Colonic mucosa (tissue), 4 donors: ENCODE measurements at places on chromosomes 13 and 19.

DNA sequence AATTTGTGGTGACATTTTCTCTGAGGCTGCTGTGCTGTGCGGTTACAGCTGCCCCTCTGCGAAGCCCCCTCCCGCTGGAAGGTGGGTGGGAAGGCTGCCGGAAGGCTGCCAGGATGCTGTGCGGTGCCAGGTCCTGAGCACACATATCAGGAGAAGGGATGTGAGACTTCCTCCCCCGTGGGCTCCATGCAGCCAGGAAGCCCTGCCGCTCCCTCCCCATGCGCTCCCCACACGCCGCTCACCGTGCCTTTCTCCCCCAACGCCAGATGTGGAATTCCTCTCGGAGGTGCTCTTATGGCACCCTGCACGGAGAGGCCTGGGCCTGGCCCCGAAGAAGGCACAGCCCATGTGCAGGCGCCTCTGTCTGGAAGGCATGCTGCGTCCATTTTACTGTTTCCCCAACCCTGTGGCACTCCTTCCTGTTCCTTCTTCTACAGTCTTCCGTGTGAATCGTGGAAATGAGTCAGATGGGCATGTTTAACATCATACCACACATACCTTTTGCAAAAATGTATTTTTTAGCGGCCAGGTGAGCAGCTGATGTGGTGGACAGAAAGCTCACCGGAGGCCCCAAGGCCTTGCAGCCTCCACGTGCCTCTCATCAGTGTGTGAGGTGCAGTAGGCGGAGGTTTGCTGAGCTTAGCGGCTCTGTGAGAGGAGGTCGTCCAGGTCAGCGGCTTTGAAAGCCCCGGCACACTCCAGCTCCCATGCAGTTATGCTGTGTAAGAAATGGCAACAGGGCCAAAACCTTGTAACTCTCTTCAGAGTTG lies 88.0 kb downstream of the ATP11A start:
- no peak for DNase-seq

GRCh38 chr13:68124437-68125086 lies 894.4 kb upstream of the PCDH9 start:
- no peak for DNase-seq

DNA sequence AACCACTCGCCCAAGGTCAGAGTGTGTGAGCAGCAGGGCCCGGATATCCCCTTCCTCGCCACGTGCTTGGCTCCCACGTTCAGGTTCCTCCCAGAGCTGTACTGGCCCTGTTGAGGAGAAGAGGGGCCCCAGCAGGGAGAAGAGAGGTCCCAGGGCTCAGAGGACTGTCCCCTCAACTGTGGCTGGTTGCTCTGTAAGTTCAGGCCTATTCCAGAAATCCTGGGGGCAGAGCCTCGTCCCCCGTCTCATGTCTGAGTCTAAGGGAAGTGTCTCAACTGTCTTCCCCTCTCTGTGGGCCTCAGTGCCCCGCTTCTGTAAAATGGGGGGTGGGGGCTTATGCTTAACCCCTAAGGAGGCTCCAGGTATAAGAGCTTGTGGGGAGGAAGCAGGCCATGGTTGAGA lies 3.9 kb downstream of the PPP5C start:
- no peak for DNase-seq

DNA sequence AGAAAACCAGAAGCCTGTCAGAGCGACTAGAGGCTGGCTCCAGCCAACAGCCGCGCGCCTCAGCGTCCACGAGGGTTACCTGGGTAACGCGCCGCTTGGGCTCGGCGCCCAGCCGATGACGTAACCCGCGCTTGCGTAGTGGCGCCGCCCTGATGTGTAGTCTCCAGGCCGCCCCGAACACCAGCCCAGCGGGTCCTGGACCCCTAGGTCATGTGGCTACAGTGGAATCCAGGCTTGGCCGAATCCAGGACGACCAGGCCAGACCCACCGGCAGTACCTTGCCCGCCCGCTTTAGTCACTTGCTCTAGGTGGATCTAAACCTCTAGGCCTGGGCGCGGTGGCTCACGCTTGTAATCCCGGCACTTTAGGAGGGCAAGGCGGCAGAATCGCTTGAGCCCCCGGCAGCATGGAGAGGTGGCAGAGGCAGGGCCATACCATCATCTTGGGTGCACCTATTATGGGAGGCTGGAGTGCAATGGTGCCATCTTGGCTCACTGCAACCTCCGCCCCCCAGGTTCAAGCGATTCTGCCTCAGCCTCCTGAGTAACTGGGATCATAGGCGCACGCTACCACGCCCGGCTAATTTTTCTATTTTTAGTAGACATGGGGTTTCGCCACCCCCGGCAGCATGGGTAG lies 7.2 kb upstream of the ZNF606 start:
- DNase-seq = peak; percentile 92

DNA sequence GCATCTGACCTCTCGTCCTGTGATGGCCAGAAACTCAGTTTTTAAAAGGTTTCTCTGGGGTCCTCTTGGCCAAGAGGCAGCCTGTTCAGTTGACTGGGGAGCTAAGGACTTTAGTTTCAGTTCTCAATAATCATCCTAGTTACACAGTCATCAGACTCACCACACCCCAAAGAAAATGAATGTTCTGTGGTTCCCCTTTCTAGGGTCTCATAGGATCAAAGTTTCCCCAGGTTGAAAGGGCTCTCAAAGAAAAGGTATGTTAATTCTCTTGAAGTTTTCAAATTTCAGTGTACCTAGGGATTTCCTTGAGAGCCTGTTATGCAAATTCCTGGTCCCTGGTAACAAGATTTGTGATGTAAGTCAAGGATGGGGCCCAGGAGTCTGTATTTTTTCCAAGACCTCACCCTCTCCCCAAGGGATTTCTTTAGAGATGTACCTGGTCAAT lies 94.9 kb downstream of the FAM216B start:
- no peak for DNase-seq
